ENCODE measurements at places on chromosomes 1 and 21. TPM values are rescaled to one million over a fixed set of nuclear protein-coding genes. Genes with fewer than 3 reads are reported as not detected.
A peak's percentile ranks its signal among the peaks of the same experiment; 100 is the strongest.

The SPRR3 gene
- polyA plus RNA-seq = not detected

The SLAMF8 gene
- polyA plus RNA-seq = not detected

The C1orf167 gene
- polyA plus RNA-seq = not detected

The RAB42 gene
- 2.3 TPM for polyA plus RNA-seq

The HRNR gene
- polyA plus RNA-seq = not detected

The RABGGTB gene
- polyA plus RNA-seq = 116 TPM

GRCh38 chr1:7587108-7587772, 183.9 kb upstream of the VAMP3 start:
- DNase-seq = no peak

GRCh38 chr1:21338573-21339355, 48.5 kb upstream of the ECE1 start:
- peak; percentile 78 for DNase-seq

DNA sequence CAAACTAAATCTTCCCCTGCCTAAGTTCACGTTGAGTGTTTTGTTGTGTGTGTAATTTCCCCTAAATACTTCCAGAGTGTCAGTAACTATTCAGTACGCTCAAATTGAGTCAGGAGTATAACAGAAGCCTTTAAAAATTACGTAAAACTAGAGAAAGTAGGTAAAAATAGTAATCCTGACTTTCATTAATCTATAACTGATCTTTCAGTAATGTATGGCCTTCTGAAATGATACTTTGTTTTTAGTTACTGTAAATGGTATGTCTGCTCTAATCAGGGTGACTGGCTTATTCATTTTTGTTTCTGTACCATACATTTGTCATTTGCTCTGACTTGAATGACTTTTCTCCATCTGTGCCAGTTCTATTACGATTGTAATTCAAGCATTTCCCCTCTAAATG, 29.4 kb downstream of the MIER1 start:
- no peak for DNase-seq

- DNase-seq = no peak
Measured at GRCh38 chr1:58220836-58221472, 325.6 kb downstream of the OMA1 start.

DNA sequence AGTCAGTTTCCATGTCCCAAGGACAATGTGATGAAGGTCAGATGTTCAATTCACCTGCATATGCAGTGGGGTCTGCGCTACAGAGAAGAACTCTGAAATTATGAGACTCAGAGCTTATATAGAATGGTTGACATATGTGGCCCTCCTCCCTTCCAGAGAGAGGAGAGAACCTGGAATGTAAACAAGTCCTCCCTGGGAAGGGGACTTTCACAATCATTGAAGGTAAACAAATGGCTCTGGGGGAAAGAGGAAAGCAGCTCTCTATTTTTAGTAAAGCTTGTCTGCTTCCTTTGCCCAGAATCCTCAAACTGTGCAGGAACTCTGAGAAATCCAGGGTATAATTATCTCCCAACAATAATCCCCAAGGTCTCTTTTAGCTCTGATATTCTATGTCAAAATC, 9.8 kb downstream of the OVGP1 start:
- DNase-seq = no peak

- no peak for DNase-seq
Measured at GRCh38 chr1:1003618-1004419, 3.9 kb upstream of the HES4 start.

DNA sequence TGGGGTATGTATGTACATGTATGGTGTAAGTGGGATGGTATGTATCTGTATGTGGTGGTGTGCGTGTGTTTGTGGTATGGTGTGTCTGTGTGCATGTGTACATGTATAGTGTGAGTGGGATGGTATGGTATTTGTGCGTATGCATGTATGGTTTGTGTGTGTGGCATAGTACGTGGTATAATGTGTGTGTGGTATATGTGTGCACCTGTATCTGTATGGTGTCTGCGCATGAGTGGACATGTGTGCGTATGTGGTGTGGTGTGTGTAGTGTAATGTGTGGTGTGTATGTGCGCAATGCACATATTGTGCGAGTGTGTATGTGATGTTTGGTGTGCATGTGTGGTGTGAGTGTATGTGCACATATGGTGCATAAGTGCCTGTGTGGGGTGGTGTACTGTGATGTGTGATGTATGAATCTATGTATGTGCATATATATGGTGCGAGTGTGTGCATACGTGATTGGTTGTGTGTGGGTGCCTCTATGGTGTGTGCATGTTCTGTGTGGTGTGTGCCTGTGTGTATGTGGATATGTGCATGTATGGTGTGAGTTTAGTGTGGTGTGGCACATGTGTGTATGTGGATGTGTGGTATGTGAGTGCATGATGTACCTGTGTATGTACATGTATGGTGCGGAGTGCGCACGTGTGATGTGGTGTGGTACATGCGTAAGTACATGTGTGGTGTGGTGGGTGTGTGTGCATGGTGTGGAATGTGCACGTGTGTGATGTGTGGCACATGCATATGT, 38.8 kb downstream of the WDR4 start:
- no peak for DNase-seq

DNA sequence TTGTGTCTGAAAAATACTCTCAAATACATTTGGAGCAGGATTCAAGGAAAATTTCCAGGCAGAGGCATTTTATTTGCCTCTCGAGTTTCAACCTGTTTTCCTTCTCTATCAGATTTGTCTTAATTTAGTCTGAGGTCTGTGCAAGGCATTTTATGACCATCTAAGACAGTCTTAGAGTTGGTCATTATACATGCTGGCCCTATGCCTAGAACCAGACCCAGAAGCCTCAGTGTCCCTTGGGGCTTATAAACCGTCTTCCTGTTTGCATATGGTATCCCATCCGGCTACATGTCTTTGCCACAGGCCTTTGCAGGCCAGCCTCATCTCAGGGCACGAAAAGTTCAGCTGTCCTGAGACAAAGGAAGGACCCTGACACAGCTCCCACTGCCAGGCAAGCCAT, 346.1 kb downstream of the SIPA1L2 start:
- DNase-seq = no peak

GRCh38 chr21:38832664-38833063, 26.9 kb downstream of the ETS2 start:
- DNase-seq = no peak

GRCh38 chr21:34702341-34703170, 33.8 kb downstream of the CLIC6 start:
- DNase-seq = no peak

DNA sequence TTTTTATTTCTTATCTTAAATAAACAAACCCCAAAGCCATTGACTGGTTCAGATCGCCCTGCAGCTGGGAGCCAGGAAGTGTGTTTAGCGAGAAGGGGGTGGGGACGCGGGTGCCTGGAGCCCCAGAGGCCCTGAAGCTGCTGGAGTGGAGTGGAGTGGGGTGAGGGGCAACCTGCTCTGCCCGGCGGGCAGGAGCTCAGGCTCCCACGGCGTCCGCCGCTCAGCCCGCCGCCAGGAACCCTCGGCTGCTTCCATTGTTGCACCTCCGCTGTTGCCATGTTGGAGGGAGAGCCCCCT, 673 bp downstream of the PIK3C2B start:
- peak; percentile 45 for DNase-seq

GRCh38 chr1:64536836-64537490, 67.0 kb downstream of the CACHD1 start:
- DNase-seq = no peak

GRCh38 chr1:7680207-7680954, 90.7 kb upstream of the VAMP3 start:
- DNase-seq = peak; percentile 31

- DNase-seq = no peak
Measured at GRCh38 chr1:66359269-66359668, 174.7 kb upstream of the SGIP1 start.

DNA sequence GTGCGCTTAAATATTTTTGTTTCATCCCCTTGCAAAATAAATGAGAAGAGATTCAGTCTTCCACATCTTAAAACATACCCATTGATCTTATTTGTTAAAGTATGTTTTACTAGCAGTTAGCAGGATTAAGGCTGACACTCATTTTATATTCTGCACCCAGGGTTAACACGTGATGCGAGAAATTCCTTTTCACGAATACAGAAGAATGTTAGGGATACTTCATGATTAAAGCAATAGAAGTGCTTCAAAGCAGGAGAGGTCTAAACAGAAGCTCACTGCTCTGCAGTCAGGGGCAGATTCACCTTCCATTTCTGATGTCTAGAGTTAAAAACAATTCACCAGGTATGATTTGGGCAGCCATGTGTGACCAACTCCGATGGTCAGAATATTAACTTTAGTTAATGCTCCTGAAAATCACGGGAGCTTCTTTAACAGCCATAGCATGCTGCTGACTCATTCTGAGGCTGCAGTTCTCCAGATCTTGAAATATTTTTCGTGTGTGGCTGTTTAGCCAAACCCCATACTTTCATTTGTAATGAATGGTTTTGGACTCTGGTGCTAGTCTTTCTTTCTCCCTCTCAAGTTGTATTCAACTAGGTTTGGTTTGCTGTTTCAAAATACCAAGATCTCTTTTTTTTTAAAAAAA, 19.7 kb downstream of the BCAR3 start:
- DNase-seq = peak; percentile 66

DNA sequence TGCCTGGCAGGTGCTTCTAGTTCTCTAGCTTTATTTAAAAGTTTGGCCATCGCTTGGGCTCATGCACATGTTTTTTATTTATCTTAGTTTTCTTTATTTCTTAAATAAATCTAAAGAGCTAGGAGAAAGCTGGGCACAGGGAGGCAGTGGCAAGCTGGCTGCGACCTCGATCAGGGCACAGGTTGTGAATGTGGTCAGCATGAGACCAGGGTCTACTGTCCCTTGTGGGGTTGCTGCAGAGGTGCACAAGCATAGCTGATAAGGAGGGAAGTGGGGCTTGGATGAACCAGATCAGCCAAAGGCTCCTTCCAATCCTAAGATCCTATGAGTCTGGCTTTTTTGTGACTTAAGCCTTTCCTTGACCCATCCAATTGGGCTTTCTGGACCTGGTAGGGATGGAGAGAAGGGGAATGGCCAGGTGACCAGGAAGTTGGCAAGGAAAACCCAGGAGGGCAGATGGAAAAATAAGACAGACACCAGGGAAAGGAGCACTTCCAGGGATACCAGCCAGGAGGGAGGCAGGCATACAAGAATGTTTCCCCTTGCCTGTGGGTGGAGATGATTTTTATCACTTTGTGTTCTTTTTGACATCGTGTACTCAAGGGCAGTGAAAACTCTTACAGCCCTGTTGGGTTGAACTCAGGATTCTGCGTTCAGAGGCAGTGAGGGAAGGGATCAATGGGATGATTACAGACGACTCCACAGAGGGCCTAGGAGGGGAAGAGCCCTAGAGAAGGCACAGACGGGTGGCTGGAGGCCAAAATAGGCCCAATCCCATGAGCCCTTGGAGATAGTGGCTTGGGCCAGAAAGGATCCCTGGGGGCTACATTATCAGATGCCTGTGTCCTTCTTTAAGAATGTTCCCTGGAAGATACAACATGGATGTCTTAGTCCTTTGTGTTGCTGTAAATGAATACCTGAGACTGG, 8.5 kb downstream of the CYP4B1 start:
- no peak for DNase-seq

GRCh38 chr1:192489047-192489446, 86.5 kb upstream of the RGS1 start:
- no peak for DNase-seq

GRCh38 chr1:92910081-92910480, 51.2 kb downstream of the DIPK1A start:
- DNase-seq = no peak

- no peak for DNase-seq
Measured at GRCh38 chr1:162889989-162890388, 29.0 kb upstream of the CCDC190 start.

GRCh38 chr1:31848381-31848897, 32.6 kb upstream of the SPOCD1 start:
- DNase-seq = no peak

GRCh38 chr21:41725421-41726031, 41.3 kb downstream of the RIPK4 start:
- no peak for DNase-seq

DNA sequence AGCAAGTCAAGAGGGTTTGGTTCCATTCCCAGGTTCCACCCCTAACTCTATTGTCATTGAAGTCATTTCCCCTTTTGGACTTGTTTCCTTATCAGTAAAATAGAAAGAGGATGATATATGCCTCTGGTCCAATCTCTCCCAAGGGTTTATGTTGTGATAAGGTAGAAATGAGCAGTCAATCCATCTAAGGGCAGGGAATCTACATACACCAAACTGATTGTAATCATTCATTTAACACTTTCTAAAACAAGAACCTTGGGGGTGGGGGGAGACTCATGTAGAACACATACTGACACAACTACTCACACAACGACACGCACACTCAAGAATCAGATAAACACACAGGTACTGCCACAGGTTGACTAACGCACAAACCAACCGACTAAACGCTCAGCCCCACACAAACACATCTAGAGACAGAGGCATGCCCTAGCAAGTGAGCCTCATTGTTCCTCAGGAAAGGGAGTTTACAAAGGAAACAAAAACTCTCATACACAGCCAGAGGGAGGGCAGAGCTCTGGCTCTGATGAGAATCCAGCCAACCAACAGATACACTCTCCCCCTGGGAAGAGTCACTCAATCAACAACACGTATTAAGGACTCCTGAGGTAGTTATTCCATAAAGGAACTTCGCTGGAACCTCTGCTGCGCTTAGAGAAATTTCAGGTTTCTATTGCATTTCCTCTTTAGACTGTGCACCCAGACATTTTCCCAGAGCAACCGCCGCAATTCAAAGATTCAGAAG, 1.0 kb downstream of the F11R start:
- no peak for DNase-seq

GRCh38 chr1:155360051-155360450, 39.4 kb downstream of the RUSC1 start:
- no peak for DNase-seq

GRCh38 chr1:56432166-56432971, 147.0 kb downstream of the PLPP3 start:
- DNase-seq = no peak

DNA sequence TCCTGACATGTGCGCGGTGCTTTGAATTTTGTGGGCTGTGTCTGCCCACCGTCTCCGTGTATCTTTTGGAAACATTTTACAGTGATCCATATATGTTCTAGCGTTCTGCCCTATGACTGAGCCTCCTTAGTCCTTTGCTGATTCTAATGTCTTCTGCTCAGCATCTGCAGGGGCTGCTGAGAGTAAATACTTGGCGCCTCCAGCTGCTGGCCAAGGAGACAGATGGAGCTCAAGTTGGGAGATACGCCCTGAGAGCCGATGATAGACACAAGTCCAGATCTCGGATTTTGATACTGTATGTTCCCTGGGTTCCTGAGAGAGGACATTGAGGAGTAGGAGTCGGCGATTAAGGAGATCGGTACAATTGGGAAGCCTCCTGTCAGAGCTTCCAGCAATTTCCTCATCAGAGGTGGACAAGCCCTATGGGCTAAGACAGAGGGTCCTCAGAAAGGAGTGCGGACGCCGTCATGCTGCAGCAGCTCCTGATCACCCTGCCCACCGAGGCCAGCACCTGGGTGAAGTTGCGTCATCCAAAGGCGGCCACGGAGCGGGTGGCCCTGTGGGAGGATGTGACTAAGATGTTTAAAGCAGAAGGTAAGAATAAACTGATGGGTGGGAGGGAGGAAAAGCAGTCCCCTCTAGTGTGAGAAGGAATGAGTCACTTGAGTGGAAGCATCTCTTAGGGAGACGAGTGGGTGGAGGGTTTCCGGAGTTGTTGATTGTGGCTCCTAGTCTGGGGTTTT, 390 bp downstream of the ZFP69B start:
- DNase-seq = peak; percentile 6
